ENCODE measurements at places on chromosomes 5 and 9.
A peak's percentile ranks its signal among the peaks of the same experiment; 100 is the strongest.

DNA sequence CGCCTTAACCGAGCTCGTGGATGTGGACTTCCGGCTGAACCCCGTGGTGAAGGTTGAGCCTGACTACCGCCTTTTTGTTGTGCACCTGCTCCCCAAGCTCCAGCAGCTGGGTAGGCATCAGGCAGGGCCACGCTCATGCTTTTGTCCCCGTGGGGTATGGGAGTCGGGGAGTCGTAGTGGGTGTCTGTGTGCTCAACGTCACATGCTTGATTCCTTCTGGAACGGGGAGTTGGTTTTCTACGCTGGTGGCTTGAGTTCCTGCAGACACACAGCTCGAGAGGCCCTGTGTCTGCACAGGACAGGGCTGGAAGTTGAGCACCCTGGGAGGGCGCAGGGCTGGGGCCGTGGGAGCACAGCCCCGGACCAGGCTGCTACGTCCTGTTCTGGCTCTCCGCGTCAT is 8.0 kb downstream of the CEP72 start:
- no peak for DNase-seq

DNA sequence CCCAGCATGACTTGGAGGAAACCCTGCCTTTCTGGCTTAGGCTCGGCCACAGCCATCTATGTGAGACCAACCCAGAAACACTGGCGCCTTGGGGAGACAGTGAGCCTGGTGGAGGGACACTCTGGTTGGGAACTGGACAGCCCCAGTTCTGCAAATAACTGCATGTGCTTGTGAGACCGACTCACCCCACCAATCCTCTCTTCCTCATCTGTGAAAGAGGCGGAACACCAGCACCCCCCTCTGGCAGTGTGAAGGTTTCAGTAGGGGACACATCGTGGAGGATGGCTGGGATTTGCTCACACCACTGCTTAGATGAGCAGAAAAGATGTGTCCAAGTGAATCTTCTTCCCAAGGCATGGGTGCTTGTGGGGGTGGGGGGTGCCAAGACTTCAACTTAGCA is 43.4 kb upstream of the N4BP3 start:
- DNase-seq, result no peak

- no peak for DNase-seq
Measured at GRCh38 chr5:10124287-10124686, 125.4 kb downstream of the ATPSCKMT start.

DNA sequence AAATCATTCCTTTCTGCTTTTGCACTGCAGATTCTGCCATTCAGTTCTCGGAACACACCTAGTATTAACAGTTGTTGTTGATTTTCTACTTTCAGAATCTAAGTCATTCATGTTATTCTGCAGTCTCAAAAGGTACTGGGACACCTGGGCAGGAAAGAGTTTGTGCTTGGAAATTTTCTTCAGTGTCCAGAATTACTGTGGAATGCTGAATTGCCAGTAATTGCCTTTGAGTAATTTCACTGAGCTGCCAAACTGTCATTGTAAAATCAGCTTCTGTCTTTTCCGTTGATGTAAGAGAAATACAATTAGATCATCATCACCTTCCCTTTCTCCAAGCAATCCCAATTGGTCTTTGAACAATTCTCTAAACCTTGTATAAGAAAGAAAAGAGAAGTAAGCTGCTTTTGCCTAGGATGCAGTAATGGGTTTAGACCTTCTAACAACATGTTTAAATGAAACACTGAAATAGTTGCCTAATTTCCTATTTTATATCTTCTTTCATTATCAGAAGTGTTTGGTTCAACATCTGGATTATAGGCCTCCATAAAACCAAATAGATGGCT is 75.7 kb upstream of the TGFBR1 start:
- no peak for DNase-seq

GRCh38 chr5:139761057-139761450 is 34.6 kb upstream of the PSD2 start:
- no peak for DNase-seq

- no peak for DNase-seq
Measured at GRCh38 chr5:2634399-2635176, 116.9 kb downstream of the IRX2 start.

DNA sequence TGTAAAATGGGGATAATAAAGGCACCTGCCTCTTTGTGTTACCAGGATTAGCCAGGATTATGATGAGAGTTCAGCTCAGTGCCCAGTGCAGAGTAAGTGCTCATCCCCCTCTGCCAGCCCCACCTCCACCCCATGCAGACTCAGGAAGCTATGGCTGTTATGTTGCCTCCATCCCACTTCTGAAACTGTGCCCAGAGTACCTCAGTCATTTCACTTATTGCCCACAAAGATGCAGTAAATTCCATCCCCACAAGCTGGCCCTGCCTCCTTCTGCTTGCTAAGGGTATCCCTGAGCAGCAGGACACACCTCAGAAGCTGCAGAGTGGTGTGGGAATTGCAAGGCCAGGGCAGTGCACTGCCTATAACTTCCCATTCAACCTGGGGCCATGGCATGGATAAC is 415.1 kb downstream of the SPOCK1 start:
- no peak for DNase-seq

DNA sequence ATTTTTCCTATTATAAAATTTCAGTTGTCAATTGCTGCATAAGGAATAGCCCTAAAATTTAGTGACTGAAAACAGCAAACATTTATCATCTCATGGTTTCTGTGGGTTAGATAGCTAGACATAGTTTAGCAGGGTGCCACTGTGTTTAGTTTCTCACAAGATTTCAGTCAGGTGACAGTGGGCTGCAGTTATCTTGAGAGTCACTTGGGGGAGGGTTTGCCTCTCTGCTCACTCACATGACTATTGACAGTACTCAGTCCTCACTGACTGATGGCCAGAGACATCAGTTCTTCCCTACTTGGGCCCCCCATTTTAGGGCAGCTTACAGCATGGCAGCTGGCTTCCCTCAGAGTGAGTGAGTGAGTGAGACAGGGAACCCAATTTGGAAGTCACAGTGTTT is 42.0 kb downstream of the PBX3 start:
- DNase-seq, result no peak

DNA sequence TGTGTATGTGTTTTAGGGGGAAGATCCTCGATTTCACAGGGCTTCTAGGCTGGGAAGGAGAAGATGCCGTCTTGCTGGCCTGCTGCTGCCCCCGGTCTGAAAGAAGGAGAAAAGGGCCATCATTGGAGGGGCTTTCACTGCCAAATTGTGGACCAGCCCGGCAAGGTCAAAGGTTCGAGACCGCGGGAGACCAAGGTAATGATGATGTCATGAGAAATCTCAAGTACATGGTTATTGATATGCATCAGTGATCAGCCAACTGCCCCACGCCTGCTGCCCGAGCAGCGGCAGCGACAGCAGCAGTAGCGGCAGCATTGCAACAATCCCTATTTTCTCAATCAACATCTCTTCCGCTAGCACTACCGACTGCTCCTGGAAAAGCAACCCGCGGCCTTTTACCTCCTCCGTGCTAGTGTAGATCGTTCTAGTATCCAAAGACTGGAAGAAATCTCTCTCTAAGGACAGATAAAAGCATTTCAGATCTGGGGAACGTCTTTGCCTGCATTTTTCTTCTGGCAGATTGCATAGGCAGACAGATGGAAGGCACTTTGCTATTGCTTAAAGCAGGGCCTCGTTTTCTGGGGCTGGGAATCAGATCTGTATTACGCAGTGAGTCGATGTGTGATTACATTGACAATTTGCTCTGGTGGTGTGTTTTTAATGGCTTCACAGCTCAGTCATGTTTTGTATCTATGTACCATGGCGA is 215.3 kb downstream of the MEF2C start:
- no peak for DNase-seq

GRCh38 chr9:76296561-76297310 is 97.5 kb downstream of the RFK start:
- DNase-seq, result no peak

GRCh38 chr5:95821110-95822021 is 1.2 kb downstream of the GLRX start:
- DNase-seq, result no peak

- DNase-seq, result no peak
Measured at GRCh38 chr5:124274949-124275348, 471.5 kb downstream of the ZNF608 start.

DNA sequence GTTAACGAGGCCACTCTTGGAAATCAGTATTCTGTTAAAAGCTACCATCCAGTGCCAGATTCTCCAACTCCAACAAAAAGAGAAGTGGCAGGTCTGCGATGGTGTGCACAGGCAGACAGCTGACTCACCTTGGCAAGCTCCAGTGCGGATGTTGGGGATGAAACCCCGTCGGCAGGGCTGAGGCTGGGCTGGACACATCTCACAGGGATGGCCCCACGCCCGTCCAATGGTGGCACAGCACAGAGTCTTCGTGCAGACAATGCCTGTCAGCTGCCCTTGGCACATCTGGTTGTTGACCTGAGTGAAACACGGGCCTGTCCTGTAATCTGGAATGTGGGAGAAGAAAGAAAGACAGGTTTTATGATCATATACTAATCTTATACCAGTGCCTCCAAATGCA is 73.4 kb downstream of the FBN2 start:
- no peak for DNase-seq

DNA sequence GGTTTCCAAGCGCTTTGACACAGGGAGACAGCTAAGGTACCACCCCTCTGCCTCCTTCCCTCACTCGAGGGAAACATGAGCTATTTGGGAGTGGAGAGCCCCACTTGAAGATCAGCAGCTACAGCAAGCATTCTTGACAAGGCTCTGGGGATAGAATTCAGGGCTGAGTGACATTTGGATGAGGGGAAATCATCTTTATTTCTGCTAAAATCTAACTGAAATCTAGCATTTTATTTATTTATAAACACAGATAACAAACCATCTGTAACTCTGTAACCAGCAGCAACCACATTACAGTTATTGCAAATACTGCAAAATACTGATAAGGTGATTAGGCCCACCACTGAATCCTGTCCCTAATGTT is 22.4 kb downstream of the RNF130 start:
- peak; percentile 63 for DNase-seq

DNA sequence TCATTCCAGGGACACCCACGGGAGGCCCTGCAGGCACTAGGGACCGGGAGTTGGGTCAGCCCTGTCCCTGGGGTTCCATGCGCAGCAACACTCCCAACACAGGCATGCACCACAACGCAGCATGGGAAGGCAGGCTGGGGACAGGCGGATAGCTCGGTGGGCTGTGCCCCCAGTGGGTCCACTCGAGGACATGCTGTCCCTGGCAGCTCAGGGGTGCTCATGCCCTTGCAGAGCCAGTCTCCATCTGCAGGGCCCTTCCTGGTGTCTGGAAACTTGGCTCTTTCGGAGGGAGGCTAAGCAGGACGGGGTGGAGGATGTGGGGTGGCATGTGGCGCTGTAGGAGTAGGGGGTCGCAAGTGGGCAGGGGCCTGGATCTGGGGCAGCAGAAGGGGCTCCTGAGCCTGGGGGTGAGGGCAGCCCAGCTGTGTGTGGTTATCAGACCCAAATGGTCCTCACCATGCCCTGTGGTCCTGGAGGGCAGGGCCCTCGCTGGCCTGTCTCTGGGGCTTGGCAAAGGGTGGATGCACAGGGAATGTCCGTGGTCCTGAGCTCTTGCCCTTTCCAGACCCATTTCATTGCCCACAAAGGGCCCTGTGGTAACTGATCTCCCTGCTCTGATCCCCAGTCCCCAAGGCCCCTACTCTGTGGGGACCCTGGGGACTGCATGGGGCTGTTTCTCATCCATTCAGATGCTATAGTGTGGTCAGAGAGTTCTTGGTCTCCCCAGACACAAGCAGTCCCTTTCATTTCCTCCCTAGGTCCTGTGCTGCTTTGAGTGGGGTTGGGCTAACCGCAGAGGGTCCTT is 90.3 kb upstream of the PHYKPL start:
- DNase-seq, result no peak

DNA sequence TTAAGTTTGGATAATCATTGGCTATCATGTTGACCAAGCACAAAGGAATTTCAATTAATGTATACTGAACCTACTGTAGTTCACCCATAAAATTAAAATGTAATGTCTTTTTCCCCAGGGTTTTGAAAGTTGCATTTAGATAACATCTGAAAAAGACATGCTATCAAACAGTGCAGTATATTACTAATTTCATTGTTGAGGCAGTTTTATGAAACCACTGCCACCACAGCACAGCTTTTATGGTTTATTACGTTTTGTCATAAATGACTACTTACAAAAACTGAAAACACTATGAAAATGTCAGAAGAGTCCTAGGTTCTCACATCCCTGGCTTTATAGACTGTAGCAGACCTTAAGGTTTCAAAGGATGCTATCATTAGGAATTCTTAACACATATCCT is 32.0 kb upstream of the HAPLN1 start:
- DNase-seq, result no peak

GRCh38 chr5:172414531-172415361 is 39.6 kb downstream of the SH3PXD2B start:
- no peak for DNase-seq

- DNase-seq, result no peak
Measured at GRCh38 chr5:81393783-81394718, at the start of gene ACOT12. Gene ACOT12, minus strand, starts transcription at chr5:81394134. Its CDS starts 20 bp downstream, at chr5:81394114.

DNA sequence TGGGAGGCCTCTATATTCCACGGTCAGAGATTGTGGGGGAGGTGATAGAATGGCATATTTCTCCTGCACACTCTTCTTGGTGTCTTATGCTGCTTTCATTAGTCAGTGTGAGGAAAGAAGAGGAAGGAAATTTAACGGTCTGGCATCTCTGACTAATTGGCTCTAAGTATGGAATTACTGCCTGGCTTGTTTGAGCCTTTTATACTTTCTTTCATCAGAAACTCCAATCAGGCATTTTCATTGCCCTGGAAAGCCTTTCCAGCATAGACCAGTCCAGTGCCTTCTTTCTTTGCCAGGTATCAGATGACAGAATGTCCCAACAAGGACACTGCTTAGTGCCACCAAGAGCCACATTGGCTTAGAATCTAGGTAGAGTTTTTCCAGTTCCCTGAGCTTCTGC is 30.2 kb downstream of the CYSTM1 start:
- DNase-seq, result no peak

- no peak for DNase-seq
Measured at GRCh38 chr5:759781-760362, 24.7 kb downstream of the ZDHHC11B start.

GRCh38 chr5:54296386-54296785 is 14.0 kb downstream of the ARL15 start:
- peak; percentile 94 for DNase-seq

- DNase-seq, result no peak
Measured at GRCh38 chr9:12778389-12778788, 3.6 kb downstream of the LURAP1L start.

DNA sequence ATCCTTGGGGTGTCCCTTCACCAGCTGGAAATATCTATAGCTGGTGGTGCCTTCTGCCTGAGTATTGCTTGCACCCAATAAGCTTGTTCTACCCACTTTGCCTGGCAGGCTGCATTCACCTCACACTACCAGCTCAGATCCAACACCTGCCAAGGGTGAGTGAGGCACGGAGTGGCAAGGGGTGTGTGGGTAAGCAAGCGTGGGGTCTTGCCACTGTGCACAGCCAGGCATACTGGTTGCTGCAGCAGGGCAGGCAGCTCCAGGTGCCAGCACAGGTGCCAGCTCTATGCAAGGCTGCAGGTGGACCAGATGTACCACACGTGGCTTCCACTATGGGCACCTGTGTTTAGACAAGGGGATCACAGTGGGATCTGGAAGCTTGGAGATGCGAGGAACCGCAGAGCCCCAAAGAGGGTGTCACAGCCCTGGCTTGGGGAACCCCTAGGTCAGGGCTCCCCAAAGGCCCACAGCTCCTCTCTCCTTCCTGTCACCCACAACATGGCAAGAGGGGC is 167.7 kb upstream of the MRPS30 start:
- no peak for DNase-seq

GRCh38 chr9:96553070-96553469 is 66.6 kb downstream of the CDC14B start:
- DNase-seq, result no peak

GRCh38 chr9:6877671-6878161 is 119.9 kb downstream of the KDM4C start:
- no peak for DNase-seq

Measured in NCI-H2029 (cell line).